ENCODE measurements at places on chromosomes 12 and 14.

GRCh38 chr12:52058631-52059361, 7.6 kb downstream of the NR4A1 start:
- H3K4me3 ChIP-seq, result no peak overlapping the region
- H3K27me3 ChIP-seq, result no peaks in the 10 kb centered on the region
- peak overlapping the region; percentile 10 for H3K27ac ChIP-seq
- peaks cover 43% of the 10 kb centered on the region for H3K36me3 ChIP-seq
- no peak for DNase-seq
- H3K4me1 ChIP-seq, result peaks cover 89% of the 10 kb centered on the region

DNA sequence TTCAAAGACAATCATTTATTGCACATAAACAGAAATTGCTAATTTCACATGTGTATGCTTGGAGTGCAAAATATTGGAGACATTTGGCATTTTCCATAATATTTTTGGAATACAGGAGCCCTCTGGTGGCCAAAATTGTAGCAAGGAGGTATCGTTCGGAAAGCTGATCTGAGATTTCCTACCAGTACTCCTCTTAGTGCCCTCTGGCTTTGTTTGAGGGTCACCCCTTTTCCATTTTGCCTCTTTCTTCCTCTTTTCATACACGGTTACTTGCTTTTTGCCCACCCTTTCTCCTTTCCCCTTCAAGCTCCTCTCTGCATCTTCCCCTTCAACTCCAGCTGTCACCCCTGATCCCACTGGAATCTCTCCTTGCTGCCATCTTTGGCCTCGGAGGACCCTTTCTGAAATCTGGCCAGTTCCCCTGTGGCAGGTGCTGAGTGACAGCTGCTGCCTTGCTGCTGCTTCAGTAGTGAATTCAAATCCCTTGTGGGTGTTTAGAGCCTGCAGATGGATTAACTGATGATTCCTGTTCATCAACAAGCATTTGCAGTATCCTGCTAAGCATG, 164.6 kb upstream of the PARP11 start:
- no peak overlapping the region for H3K4me3 ChIP-seq
- no peaks in the 10 kb centered on the region for H3K36me3 ChIP-seq
- DNase-seq, result no peak
- H3K27me3 ChIP-seq, result no peaks in the 10 kb centered on the region
- H3K27ac ChIP-seq, result no peak overlapping the region
- no peaks in the 10 kb centered on the region for H3K4me1 ChIP-seq

GRCh38 chr12:110062241-110062640, 13.9 kb upstream of the C12orf76 start:
- H3K4me3 ChIP-seq, result no peak overlapping the region
- no peaks in the 10 kb centered on the region for H3K27me3 ChIP-seq
- no peak overlapping the region for H3K27ac ChIP-seq
- no peaks in the 10 kb centered on the region for H3K36me3 ChIP-seq
- no peaks in the 10 kb centered on the region for H3K4me1 ChIP-seq

DNA sequence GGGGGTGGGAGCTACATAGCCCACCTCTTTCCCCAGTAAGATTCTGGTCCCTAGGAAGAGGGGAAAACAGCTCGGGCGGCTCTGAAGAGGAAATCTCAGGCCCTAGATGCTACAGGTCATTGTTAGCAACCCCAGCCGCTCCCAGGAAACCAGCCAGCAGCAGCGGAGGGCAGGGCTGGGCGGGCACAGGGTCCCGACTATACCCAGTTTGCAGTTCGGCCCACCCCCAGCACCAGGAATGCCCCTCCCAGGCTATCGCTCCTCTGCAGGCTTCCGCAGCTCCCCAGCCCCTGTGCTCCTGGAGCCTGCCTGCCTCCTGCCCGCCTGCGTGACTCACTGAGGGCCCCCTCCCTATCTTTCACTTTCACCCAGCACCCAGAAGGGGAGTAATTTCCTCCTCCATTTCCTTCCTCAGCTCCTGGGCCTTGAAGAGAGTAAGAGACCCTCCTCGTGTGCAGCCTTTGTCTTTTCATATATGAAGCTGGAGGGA, 27.2 kb upstream of the PNMA1 start:
- no peak overlapping the region for H3K4me3 ChIP-seq
- no peaks in the 10 kb centered on the region for H3K27me3 ChIP-seq

DNA sequence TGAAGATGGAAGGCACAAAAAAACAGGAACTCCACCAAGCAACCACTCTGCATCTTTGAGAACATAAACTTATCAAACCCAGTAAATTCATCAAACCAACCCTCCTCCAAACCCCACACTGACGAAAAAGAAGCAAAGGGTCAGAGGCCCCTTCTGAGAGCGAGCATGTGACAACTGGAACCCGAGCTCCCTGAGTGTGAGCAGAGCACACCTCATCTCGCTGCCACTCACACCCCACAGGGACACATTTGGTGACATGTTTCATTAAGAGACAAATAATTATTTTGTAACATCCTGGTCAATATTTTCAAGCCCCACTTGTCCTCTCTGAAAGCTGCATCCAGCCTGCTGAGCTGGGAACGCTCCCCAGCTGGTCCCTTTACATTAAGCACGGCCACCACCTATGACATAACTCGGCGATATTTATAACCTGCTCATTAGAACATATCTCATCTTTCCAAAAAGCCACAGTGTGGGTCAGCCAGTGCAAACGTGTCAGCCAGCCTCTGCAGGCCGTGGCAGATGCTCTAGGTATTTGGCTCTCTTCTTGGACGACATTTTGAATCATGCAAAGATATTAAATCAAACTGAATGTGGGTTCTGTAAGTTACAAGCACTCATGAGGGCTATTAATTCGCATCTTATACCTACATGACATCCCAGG, 120.1 kb downstream of the TTC7B start:
- H3K4me1 ChIP-seq, result peaks cover 28% of the 10 kb centered on the region
- H3K27ac ChIP-seq, result peak overlapping the region; percentile 43
- H3K36me3 ChIP-seq, result no peaks in the 10 kb centered on the region
- DNase-seq, result no peak

GRCh38 chr12:50659690-50660424, 104.0 kb upstream of the ATF1 start:
- no peaks in the 10 kb centered on the region for H3K27me3 ChIP-seq
- H3K4me1 ChIP-seq, result peaks cover 12% of the 10 kb centered on the region
- no peak overlapping the region for H3K4me3 ChIP-seq
- no peak for DNase-seq

- H3K36me3 ChIP-seq, result no peaks in the 10 kb centered on the region
- no peak for DNase-seq
- H3K4me3 ChIP-seq, result no peak overlapping the region
- no peak overlapping the region for H3K27ac ChIP-seq
Observed at GRCh38 chr14:102071283-102071998, 15.4 kb downstream of the HSP90AA1 start.

GRCh38 chr12:4829793-4830162, 79.9 kb upstream of the KCNA1 start:
- H3K4me3 ChIP-seq, result no peak overlapping the region
- peaks cover 6% of the 10 kb centered on the region for H3K4me1 ChIP-seq
- DNase-seq, result no peak
- no peaks in the 10 kb centered on the region for H3K27me3 ChIP-seq

- H3K36me3 ChIP-seq, result no peaks in the 10 kb centered on the region
- no peak for DNase-seq
- peaks cover 7% of the 10 kb centered on the region for H3K4me1 ChIP-seq
Observed at GRCh38 chr14:37874429-37875109, 279.1 kb downstream of the TTC6 start.

GRCh38 chr12:87439990-87440827, 589.0 kb downstream of the C12orf50 start:
- H3K27ac ChIP-seq, result no peak overlapping the region
- no peak for DNase-seq
- no peak overlapping the region for H3K4me3 ChIP-seq
- H3K27me3 ChIP-seq, result no peaks in the 10 kb centered on the region
- no peaks in the 10 kb centered on the region for H3K36me3 ChIP-seq

GRCh38 chr14:81849714-81850113, 316.1 kb upstream of the SEL1L start:
- H3K4me3 ChIP-seq, result no peak overlapping the region
- no peak overlapping the region for H3K27ac ChIP-seq
- DNase-seq, result no peak
- no peaks in the 10 kb centered on the region for H3K36me3 ChIP-seq
- no peaks in the 10 kb centered on the region for H3K27me3 ChIP-seq

- H3K4me1 ChIP-seq, result peaks cover 6% of the 10 kb centered on the region
- no peak for DNase-seq
- no peaks in the 10 kb centered on the region for H3K27me3 ChIP-seq
- no peak overlapping the region for H3K4me3 ChIP-seq
- no peaks in the 10 kb centered on the region for H3K36me3 ChIP-seq
- H3K27ac ChIP-seq, result no peak overlapping the region
Observed at GRCh38 chr12:115500872-115501271, 776.6 kb downstream of the MED13L start.

DNA sequence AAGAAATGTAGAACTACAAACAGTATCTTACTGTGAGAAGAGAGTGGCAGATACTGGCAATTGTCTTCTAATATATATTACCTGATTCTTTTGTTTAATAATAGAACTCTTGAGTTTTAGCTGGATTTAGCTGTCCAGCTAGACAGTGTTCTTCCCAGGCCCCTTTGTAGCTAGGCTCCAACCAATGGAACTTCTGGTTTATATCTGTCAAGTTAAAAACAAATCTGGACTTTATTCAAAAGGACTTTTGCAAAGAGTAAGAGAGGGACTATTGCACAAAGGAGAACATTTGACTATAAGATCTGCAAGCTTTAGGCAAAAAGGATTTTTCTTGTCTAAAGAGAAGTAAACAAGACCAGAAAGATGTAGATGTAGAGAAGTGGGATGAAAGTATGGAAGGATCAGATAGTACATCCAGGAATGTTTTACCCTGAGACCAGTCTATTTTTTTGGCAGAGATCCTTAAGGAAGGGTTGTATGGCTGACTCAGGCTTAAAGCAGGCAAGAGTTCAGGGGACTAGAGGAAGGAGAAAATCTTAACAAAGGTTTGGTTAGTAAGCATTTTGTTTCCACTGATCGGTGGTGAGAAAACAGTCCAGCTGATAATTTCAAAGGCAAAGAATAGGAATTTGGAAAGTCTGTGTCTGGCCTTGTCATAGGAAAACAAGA, 111.1 kb upstream of the PLEKHA5 start:
- H3K4me3 ChIP-seq, result no peak overlapping the region
- no peaks in the 10 kb centered on the region for H3K4me1 ChIP-seq
- H3K36me3 ChIP-seq, result no peaks in the 10 kb centered on the region
- DNase-seq, result no peak
- no peaks in the 10 kb centered on the region for H3K27me3 ChIP-seq
- H3K27ac ChIP-seq, result no peak overlapping the region

GRCh38 chr14:63896278-63896720, 43.5 kb downstream of the SYNE2 start:
- H3K4me3 ChIP-seq, result no peak overlapping the region
- no peak for DNase-seq
- H3K27ac ChIP-seq, result peak overlapping the region; percentile 57
- peaks cover 12% of the 10 kb centered on the region for H3K4me1 ChIP-seq
- H3K36me3 ChIP-seq, result no peaks in the 10 kb centered on the region

DNA sequence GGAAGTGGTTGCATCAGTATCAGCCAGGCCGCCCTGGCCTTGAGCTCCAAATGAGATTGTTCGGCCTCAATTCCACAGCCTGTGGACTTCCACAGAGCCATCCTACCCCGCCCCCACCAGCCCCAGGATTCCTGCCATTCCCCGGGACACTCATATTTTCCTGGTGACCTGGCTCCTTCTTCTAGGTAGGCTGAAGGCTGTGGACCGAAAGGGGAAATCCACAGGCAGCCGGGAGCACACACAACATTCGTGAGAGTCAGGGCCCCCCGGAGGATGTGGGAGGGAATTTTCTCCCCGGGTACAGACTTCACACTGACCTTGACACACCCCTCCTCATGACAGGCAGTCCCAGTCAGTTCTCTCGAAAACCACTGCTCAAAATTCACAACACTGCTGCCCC, 39.9 kb downstream of the RIN3 start:
- peaks cover 17% of the 10 kb centered on the region for H3K4me1 ChIP-seq
- no peaks in the 10 kb centered on the region for H3K27me3 ChIP-seq

Data from spinal cord (tissue), 10 donors.